Stimulated activated CD8-positive, alpha-beta memory T cell treated with anti-CD3 and anti-CD28 coated beads, Interleukin-4, amount 100 ng/mL, for 4 hours (primary cell): ENCODE measurements at places on chromosomes 2 and 18.

DNA sequence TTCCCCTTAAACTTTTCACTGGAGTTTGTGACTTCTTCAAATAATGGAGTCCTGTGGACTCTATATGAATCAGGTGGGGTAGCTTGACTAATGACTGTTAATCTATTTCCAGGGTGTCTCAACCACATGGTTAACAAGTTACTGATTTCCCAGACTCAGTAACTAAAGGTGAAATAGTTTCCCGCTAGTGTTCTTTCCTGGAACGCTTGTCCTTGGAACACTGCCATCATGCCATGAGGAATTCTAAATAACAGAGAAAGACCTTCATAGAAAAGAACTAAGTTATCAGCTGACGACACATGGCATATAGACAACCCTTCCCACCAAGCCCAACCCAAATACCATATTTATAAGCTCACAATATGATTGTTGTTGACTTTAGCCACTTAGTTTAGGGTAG is 1027.9 kb upstream of the FAM98A start:
- no peak for DNase-seq

DNA sequence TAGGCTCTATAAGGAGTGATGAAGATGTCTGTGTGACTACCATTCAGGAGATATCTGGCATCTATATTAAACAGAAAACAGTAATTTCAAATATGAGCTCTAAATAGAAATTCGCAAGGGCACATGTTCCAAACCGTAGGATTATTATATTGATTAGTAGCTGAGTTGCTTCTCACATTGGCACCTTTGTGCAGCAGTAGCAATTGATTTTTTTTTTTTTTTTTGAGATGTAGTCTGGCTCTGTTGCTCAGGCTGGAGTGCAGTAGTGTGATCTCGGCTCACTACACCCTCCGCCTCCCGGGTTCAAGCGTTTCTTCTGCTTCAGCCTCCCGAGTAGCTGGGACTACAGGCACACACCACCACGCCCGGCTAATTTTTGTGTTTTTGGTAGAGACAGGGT is 12.4 kb downstream of the BIRC6 start:
- no peak for DNase-seq

DNA sequence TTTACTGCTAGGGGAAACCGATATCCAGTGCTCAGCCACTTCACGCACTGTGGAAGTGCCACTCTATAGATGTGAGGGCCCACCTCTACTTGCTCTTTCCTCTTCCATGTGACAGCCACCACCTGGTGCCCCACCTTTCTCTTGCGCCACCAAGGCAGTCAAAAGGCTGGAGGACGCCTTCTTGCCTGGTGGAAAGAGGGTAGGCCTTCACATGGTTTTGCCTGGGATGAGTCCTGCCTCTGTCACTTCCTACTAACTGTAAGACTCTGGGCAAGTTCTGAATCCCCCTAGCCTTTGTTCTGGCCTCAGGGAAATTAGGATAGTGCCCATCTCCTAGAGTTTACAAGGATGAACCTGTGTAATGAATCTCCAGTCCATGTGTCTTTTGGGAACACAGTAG is 66.1 kb upstream of the ODC1 start:
- no peak for DNase-seq

GRCh38 chr2:96254571-96254970 is 11.2 kb downstream of the TMEM127 start:
- no peak for DNase-seq

DNA sequence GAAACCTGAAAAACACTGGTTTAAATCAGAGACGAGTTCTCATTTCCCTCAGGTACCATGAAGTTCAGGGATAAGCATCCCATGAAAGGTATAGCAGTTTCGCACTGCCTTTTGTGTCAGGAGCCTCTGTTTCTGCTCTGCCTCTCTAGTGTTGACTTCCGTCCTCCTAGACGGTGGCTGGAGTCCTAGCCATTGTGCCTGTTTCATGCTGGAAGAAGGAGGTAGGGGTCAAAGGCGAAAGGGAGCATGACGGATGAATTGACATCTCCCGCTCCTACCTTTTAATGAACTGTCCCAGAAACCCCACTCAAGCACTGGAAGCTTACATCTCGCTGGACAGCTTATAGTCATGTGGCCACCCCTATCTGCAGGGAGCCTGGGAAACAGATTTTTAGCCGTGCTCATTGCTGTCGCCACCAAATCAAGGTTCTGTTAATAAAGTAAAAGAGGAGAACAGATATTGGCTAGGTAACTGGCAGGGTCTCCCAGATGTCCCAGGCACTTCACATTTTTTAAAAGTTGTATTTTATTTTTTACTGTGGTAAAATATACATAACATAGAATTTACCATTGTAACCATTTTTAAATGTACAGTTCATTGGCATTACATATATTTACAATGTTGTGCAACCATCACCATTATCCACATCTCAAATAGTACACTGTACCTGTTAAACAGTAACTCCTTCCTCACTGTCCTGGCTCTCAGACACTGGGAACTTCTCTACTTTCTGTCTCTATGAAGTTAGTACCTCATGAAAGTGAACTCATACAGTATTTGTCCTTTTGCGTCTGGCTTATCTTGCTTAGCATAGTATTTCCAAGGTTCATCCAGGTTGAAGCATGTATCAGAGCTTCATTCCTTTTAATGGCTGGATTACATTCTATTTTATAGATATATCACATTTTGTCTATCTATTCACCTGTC is 55.0 kb upstream of the CTLA4 start:
- no peak for DNase-seq

GRCh38 chr18:31230495-31230894 is 67.8 kb upstream of the DSC1 start:
- DNase-seq: no peak
